HCEC 1CT (cell line): ENCODE measurements at places on chromosomes 7 and 10.
A peak's percentile ranks its signal among the peaks of the same experiment; 100 is the strongest.

- DNase-seq, result no peak
These were observed 333 bp downstream of the SMNDC1 start for GRCh38 chr10:110304394-110304779.

GRCh38 chr7:18468795-18469194, 26.8 kb upstream of the HDAC9 start:
- no peak for DNase-seq

- DNase-seq, result no peak
These were observed 37.5 kb downstream of the BPGM start for GRCh38 chr7:134684165-134684564.

DNA sequence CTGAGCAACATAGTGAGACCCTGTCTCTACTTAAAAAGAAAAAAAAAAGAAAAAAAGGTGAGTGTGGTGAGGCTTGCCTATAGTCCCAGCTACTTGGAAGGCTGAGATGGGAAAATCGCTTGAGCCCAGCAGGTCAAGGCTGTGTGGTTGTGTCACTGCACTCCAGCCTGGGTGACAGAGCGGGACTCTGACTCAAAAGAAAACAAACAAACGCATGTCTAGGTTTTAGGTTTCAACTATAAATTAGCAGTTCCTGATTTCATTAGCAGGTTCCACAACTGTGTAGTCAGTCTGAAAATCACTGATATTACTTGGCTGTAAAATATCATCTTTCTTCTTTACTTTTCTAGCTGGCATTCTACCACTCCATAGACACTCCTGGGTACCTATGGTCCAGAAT, 155.7 kb upstream of the HGF start:
- no peak for DNase-seq

DNA sequence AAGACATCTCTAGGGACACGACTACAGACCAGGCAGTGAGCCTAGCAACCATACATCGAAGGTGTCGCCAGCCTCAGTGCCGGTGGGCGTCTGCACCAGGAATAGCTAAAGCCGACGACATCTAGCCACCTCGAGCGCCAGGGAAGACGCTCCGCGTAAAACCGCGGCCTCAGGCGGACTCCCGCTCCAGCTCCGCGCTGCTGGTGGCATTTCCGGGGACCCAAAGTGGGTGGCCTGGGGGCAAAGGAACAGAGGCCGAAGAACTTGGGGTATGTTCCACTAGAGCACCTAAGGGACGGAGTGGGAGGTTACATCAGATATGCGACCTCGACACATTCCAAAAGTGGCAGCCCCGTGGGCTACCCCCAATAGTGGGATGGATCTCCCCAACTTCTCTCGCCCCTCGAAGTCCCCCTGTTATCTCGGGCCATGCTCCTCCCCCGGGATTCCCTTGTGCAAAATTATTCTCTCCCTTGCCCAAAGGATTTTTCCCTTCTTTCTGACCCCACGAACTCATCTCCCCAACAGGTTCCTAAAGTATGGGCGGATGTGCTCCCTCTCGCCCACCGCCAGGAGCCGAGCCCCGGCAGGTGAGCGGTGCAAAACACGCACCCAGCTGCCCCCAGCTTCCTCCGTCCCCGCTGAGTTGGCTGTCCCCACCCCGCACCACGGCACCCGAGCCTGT, 1.2 kb downstream of the KCNMA1 start:
- no peak for DNase-seq

- DNase-seq, result no peak
These were observed 231.3 kb upstream of the RHOBTB1 start for GRCh38 chr10:61175316-61175715.

DNA sequence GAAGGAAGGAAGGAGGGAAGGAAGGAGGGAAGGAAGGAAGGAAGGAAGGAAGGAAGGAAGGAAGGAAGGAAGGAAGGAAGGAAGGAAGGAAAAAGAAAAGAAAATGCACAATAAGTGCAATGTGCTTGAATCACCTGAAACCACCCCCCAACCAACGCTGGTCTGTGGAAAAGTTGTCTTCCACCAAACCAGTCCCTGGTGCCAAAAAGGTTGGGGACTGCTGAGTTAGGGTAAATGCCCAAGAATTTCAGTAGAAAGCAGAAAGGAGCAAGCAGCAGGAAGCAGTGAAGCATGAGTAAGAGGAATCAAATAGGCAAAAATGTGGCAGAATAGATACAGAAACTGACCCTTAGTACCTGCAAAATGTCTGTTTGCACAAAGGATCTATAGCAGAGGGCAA, 137.2 kb downstream of the JCAD start:
- no peak for DNase-seq

DNA sequence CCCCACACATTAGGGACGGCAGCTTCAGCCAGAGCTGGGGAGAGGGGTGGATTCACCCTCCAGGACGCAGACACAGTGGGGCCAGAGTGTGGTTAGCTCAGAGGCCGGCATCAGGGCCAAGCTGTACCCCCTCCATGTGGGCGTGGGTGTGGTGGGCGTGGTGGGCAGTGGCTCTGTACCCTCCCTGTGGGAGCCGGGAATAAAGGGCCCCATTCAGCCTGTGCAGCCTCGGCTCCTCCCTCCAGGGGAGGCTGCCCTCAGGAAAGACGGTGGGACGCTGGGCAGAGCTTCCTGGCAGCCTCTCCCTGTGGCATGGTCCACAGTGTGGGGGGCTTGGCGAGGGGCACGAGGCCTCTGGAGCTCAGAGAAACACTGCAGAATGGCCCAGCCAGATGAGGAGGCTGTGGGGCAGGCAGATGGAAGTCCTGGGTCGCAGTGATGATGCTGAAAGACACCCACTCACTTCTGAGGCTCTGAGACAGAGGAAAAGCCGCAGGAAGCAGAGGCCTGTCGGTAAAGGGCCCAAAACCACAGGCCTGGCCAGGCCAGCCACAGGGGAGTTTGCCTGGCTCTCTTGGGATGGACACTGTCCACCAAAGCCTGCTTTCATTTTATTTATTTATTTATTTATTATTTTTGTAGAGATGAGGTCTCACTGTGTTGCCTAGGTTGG, 108.0 kb downstream of the SH3PXD2A start:
- no peak for DNase-seq

- no peak for DNase-seq
These were observed 4.6 kb downstream of the GTPBP4 start for GRCh38 chr10:992871-993270.

GRCh38 chr10:66843396-66843795, 82.4 kb upstream of the LRRTM3 start:
- no peak for DNase-seq

DNA sequence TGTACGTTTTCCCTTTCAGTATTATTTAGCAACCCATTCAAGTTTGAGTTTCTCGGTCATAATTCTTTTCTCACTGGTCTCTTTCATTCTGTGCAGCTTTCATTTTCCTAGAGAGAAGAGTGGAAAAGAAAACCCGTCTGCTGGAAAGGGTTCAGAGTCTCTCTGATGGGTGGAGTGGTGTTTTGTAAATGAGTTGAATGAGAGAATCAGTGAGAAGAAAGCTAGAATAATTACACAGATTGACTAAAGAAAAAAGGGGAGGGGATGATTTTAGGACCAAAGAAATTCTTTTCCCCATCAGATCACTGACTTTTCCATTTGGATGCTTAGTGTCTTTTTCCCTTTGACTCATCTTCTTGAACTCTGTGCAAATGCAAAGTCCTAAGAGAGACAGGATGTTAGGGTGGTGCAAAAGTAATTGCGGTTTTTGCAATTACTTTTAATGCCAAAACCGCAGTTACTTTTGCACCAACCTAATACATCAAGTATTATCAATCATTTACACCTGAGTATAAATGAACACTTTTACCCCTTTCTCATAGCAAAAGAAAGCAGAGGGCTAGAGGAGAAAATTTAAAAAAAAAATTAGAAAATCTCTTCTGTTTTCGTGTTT, 242.1 kb upstream of the SP4 start:
- DNase-seq, result no peak

DNA sequence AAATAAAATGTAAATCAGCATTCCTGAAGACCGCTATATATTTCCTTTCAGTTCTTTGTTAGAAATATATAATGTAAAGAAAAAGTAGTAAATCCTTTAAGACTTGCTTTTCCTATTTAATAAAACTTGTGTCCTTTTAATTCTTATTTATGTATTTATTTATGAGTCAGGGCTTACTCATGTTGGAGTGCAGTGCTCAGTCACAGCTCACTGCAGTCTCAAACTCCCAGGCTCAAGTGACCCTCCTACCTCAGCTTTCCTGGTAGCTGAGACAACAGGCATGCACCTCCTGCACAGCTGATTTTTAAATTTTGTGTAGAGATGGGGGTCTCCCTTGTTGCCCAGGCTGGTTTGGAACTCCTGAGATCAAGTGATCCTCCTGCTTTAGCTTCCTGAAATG, 724.5 kb downstream of the ANKRD7 start:
- DNase-seq, result no peak

- DNase-seq, result no peak
These were observed 29.1 kb downstream of the GPRIN2 start for GRCh38 chr10:46527241-46527811.

- no peak for DNase-seq
These were observed 8.5 kb downstream of the IL15RA start for GRCh38 chr10:5968681-5969453.

- DNase-seq, result no peak
These were observed 129.4 kb downstream of the BMPER start for GRCh38 chr7:34034728-34035127.

- no peak for DNase-seq
These were observed 149.2 kb downstream of the REEP3 start for GRCh38 chr10:63670291-63670898.

GRCh38 chr10:114420811-114421485, 16.6 kb upstream of the AFAP1L2 start:
- DNase-seq, result no peak

GRCh38 chr7:33836797-33837355, 68.5 kb upstream of the BMPER start:
- no peak for DNase-seq

GRCh38 chr10:59513558-59513957, 151.2 kb upstream of the FAM13C start:
- DNase-seq, result no peak

GRCh38 chr7:5284304-5285281, 1.9 kb downstream of the SLC29A4 start:
- no peak for DNase-seq

DNA sequence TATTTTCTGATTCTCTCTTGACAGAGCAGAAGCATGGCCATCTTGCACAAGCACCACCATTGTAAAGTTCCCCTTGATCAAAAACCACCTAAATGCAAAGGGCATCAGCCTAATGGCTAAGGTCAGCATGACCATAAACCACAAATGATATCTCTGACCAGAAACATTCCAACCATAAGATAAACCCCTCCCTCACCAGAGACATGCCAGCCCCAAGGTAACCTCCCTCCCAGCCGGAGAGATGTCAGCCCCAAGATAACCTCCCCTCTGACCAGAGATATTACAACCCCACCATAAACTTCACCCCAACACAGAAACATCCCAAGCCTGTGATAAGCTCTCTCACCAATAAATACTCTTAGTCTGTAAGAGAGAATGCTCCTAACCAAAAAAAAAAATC, 72.1 kb upstream of the CDK1 start:
- DNase-seq, result no peak

DNA sequence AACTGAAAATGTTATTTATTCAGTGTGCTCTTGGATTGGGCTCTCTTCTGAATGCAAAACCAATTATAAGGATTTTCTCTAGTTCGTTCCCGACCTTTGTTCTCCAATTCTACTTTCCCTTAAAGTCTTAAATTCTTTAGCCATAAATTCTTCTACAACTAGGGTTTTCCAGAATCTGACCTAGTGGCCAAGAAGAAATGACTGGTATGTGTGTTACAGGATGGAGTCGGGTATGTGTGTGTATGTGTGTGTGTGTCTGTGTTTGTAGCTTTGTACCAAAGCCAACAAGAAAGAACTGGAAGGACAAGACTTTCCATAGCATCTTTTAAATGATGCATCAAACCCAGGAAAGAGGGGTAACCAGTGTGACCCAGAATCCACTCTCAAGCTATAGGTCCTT, 25.8 kb upstream of the LEP start:
- DNase-seq, result peak; percentile 89

GRCh38 chr7:158097453-158098124, 490.0 kb downstream of the PTPRN2 start:
- no peak for DNase-seq

- no peak for DNase-seq
These were observed 44.7 kb downstream of the MYO3A start for GRCh38 chr10:25978771-25979170.

DNA sequence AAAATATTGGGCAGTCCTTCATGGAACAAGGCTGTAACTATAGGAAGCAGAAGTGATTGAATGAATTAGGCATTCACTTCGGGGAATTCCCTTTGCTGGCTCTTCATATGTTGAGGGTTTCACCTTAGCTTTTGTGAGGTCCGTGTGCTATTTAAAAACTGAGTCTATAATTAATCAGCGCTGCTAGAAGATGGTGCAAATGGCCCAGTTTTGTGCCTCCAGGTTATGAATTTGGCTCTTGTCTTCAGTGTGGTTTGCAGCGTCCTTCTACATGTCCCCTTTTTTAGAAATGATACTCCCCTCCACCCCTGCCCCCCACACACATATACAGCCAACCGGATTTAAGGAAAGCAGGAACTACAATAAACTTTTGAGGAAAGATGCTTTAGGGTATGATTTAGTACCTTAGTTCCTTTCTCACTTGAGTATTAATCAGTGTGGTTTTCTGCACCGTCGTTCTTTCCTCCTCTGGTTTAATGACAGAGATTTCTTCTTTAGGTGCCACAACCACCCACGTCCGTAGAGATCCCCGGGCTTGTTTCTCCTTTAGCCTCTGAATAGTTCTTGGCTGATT, 110.6 kb upstream of the SAMD8 start:
- no peak for DNase-seq

DNA sequence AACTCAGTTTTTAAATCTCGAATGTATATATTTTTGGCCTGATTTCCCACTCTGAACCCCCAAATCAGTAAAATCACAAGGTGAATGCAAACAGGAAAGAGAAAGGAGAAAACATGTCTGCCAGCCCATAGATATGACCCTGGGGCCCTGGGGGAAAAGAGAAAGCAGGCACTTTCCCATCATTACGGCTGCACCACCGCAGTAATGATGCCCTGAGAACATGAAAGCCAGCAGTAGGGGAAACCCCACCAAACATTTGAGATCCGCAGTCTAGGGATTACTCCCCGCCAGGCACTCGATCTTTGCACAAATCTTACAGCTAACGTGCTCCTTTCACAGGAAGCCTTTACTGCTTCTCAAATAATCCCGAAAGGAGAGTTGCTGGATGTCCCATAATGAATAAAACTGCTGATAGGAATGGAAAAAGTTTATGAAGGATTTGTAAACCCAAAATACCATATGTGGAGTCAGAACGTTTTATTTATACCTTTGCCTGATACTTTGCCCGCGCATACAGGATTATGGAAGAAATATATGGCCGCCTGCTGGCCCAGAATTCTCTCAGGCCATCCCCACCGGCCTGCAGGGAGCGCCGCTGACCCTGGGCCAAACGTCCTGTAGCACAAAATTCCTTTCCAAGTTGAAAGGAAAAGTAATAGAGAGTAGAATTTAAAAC, 180.0 kb upstream of the INHBA start:
- no peak for DNase-seq

- no peak for DNase-seq
These were observed 1.4 kb upstream of the ZYX start for GRCh38 chr7:143379611-143380259.

DNA sequence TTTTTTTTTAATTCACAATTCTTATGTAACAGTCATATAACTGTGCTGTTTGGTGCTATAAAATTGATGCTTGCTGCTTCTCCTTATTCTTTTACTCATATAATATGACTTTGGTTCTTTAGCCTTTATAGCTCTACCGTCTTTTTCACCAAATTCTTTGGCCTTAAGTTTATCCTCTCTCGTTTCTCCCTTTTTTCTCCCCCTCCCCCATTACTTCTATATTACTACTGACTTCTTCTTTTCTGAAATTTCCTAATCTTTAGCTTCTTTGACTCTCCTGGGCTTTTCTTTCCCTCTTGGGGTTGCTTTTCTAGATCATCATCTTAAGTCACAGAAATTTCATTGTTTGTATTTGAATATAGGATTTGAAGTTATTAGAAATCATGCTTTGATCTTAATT, 3.8 kb downstream of the BCCIP start:
- no peak for DNase-seq
